Skin of body (tissue), 3 donors: ENCODE measurements at places on chromosomes 2 and 18. TPM values are rescaled to one million over a fixed set of nuclear protein-coding genes. Genes with fewer than 3 reads are reported as not detected.
A peak's percentile ranks its signal among the peaks of the same experiment; 100 is the strongest.

DNA sequence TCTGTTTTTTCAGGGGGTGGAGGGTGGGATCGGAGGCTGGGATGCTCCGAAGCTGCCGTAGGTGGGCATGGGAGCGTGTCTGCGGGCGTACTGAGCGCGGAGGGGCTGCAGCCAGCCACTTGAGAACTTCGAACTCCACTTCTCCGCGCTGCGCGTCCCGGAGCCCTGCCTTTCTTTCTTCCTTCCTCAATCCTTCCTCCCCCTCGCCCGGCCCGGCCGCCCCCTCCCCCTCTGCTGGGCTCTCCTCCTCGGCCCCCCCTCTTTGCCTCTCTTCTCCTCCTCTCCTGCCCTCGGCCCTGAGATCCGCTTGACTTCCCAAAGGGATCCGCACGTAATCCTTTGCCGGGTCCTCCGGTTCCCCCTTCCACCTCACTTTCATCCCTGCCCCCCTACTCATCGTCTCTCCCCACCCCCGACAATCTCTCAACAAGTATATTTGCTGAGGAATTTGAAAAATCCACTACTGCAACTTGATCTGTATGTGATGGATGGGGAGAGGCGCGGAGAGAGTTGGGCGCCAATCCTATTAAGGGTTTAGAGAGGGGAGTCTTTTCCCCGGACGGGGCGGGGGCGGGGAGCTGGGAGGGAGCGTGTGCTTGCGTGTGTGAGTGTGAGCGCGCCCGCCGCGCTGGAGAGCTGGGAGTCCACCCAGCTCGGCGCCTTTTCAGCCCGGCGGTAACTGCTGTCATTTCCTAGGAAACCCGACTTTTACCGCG, 1.1 kb downstream of the GLI2 start:
- peak; percentile 89 for DNase-seq

- no peak for DNase-seq
Observed at GRCh38 chr2:118604811-118605210, 242.6 kb downstream of the EN1 start.

DNA sequence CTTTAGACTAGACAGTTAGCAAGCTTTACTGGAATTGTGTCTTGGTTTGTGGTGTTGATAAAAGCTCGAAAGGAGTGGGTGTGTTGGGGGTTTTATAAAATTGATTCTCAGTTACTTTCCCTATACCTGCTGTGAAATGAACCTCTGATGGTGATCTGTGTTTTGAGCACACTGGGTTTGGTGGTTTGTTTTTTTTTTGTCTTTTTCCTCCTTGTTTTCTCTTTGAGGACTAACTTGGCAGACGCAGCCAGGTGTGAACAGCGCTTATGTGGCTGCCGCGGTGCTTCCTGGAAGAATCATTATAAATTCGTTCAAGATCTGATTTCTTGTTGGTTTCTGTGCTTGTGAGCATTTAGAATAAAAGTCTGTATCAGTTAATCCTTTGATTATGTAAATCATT, 28.5 kb downstream of the GRHL1 start:
- no peak for DNase-seq

Gene NGEF
- 3.9 TPM for total RNA-seq

GRCh38 chr2:72106978-72107377, 40.7 kb downstream of the CYP26B1 start:
- DNase-seq: no peak

DNA sequence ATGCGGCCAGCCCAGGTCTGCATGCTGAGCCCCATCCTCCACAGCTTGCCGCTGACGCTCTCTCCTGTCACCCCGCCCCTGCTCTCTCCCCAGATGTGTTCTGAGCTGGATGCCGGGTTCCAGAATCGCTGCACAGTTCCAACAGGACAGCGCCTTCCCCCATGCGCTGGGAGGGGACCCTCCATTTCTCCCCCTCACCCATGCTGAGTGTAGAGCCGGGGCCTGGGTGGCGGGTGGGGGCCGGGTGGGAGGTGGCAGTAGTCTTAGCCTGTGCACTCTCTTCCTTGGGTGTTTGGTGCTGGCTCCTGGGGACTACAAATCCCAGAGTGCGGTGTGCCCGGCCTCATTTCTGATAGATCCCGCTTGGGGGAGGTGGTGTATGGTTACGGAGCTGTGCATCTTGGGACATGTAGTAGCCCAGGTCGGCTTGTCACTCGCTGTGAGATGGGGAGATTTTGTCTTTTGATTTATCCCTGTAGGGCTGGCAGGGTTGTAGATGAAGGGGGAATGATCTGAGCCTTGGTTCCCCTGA, 6.8 kb downstream of the DNAJB2 start:
- peak; percentile 86 for DNase-seq

DNA sequence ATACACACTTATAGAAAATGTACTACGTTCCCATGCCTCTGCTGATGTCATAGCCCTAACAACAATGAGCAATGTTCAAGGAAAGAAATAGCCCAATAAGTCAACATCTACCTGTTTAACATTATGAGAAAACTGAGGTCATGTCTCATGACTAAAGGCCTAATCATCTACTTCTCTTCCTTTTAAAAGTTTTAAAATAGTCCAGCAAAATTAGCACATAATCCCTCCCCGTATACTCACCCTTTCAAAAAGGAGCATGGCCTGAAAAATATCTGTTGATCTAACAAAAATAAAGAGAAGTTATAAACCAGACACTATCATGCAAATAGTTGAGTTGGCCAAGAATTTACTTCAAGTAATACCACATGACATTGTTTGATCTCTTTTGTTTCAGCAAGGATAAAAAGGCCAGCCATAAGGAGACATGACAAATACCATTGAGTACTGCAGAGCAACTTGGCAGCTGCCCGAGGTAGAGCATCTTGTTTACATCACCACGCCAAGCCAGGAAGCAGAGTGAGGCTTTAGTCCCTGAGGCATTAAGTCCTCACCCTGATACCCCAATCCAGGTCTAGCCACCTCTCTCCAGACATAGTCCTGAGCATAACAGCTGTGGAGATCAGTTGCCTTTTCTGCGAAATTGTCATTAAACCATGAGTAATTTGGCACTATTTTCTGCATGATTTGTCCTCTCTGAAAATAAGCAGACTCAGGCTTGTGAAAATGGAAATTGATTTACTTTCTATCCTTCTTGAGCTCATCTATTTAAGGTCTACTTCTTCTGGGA, 137.4 kb upstream of the ETAA1 start:
- peak; percentile 74 for DNase-seq

DNA sequence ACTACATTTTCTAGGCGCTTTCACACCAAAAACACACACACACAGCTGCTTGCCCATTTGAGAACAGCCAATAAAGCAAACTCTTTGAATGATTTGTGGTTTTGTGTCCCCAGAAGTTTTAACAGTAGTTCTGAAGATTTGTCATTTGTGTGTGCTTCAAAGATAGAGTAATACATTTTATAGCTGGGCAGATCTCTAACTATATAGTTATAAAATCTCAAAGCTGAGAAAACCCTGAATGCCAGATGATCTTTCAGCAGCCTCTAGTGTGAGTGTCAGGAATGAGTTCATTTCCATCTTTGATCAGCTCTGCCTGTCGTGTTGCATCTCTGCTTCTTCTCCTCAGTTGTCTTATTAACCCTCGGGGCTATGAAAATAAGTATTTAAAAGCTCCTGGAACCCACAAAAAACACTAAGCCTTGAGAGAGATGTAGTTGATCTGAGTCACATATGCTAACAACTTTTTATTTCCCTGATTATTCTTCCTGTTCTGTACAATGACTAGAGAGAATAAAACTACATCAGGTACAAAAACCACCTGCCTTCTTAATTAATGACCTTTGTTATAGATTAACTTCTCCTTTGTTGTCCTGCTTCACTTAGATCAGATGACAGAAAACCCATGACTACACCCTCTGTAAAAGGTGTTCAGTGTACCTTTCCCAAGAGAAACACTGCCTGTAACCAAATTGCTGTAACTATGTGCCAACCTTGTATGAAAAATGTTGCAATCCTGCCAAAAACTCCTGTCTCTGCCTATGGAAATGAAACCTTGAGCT, 30.0 kb upstream of the SLC3A1 start:
- no peak for DNase-seq

Gene VWA3B
- total RNA-seq: not detected

DNA sequence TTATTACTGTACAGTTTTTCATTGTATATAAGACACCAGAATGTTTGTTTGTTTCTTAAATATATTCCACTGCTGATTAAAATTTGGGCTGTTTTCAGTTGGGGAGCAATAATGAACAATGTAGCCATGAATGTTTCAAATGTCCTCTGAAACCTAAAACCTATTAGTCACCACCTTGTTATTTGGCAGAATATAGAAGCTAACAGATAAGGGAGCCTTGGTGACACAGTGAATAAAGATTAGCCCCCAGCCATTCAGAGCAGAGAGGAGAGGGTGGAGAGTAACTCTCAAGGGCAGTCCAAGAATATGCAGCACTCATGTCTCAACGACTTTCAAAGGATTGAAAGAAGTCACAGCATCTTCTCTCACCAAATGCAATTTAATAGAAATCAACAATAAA, 43.1 kb upstream of the ATP8B1 start:
- no peak for DNase-seq

DNA sequence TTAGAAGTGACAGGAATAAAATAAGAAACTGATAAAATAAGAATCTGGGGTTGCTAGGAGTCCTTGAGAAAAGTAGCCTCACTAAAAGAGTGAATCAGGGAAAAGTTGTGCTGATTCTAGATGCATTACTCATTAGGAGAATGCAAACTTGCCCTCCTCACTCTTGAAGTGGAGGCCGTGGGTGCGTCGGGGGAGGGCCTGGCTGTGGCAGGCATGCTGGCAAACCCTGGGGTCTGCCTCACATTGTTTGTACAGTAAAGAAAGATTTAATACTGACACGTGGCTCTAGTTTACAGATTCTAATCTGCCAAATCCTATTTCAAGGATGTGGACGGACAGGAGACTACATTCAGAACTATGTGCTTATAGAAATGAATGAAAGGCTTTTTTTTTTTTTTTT, 41.9 kb downstream of the TANC1 start:
- no peak for DNase-seq

DNA sequence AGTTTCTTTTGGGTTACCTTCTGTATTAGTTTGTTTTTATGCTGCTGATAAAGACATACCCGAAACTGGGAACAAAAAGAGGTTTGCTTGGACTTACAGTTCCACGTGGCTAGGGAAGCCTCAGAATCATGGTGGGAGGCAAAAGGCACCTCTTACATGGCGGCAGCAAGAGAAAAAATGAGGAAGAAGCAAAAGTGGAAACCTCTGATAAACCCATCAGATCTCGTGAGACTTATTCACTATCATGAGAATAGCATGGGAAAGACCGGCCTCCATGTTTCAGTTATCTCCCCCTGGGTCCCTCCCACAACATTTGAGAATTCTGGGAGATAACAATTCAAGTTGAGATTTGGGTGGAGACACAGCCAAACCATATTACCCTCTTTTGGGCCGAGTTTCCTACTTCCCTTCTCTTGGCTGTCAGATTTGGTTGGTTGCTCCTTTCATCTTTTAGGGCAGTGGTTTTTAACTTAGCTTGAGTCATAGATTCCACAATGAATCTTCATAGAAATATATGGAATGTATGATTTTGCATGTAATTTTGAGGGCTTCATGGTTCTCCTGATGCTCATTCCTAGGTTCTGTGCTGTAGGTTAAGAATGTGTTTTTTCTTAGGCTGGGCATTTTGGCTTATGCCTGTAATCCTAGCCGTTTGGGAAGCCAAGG, 44.2 kb downstream of the CEP192 start:
- no peak for DNase-seq

- DNase-seq: no peak
Observed at GRCh38 chr2:72082887-72083286, 64.8 kb downstream of the CYP26B1 start.

Gene ALPI
- not detected for total RNA-seq
